ENCODE measurements at places on chromosomes 7 and 10.

DNA sequence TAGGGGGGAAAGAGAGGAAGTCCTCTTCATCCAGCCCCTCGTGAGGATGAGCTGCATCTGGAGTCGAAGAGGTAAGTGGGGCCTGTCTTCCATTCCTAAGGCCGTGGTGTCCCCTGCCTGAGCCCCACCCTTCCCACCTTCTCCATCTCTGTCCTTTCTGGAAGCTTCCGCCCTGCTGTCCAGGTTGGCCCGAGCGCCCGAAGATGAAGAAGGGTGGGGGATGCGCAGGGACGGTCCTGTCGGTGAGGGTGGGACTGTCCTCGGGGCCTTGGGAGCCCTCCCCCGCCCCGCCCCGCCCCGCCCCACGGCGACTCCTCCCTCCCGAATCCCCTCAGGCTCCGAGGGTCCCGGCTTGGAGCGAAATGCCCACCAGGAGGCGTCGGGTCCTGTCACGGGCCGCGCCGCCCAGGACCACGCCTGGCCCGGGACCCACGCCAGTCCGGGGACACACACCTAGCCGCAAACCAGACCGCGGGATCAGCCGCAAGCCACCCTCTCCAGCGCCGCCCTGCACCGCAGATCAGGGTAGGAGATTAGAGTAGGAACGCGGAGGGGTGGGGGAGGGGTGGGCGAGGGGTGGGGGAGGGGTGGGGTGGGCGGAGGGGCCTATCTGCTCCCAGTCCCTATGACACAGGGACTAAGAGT lies 15.3 kb downstream of the GPRIN2 start:
- DNase-seq = peak; percentile 50

DNA sequence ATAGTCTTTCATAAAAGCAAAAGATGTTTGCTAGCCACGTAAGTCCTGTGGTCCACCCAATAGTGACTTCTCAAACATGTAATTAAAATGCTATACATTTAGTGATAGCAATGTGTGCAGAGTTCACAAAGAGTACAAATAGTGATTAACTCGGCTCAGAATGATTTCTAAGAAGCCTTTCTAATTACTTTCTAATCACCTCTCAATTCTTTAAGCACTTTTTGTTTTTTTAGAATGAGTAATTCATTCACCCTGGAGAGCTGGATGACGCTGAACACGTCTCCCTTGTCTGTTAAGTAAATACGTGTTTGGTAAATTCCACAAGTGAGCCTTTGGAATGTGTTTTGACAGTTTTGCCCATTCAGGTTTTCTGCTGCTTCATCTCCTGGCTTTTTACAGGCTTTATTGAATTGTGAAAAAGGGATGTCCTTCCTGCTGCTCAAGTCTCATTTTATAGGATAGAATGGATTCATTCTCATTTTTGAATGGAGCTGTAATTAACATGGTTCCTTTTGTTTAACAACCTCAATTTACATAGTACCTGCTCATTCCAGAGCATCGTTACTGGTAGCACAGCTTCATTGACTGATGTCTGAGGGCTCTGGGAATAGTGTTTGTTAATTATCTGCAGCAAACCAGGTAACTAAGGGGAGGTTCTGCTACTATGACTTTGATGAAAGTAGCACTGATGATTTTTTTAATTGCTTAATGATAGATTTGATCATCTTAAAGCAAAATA lies 212.1 kb downstream of the VTI1A start:
- DNase-seq = no peak

DNA sequence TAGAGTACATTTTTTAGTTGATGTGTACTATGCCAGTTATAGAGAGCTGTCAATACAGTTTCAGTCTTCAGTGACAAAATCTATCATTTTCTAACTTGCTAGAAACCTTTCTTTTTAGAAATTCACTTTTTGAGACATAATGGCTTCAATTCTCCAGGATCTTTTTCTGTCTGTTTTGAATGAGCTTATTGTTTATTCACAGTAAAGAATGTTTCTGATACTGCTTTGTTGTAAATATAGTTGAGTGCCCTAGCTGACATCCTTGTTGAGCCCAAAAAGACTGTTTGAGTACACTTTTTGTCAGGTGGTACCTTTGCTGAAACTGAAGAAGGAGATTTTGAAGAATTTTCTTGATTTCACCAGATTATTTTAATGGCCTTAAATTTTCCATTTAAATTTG lies 139.9 kb downstream of the PPP1R9A start:
- DNase-seq = no peak

DNA sequence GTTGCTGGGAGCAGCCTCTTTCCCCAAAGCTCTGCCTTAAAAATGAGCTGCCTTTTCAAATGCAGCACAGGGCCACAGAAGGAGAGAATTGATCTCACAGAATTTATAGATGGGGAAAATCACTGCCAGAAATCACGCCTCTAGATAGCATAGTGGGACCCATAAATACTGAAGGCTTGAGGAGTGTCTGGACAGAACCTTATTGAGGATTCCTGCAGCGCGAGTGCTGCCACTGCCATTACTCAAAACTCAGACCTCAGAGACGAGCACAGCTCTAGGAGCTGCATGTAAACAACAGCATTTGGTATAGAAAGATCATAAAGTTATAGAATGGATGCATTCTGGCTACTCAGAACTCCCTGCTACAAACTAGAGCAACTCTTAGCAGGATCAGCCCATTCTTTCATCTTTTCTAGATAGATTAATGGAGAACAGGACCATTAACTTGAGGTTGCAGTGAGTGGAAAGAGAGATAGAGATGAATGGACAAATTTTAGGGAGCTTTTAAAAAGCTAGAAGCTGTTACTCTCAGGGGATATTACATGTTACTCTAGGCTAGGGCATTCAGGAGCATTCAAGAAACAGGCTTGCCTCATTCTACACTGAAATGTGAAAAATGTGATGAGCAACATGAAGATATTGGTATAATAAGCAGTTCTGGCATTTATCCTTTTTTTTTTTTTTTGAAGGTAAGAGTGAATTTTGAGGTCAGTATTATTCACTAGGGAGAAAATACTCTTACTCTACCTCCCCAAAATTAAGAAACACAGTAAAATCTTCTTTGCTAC lies 267.2 kb upstream of the SLC26A5 start:
- DNase-seq = no peak

- no peak for DNase-seq
These were observed 27.8 kb downstream of the CHST15 start for GRCh38 chr10:124065382-124066125.

DNA sequence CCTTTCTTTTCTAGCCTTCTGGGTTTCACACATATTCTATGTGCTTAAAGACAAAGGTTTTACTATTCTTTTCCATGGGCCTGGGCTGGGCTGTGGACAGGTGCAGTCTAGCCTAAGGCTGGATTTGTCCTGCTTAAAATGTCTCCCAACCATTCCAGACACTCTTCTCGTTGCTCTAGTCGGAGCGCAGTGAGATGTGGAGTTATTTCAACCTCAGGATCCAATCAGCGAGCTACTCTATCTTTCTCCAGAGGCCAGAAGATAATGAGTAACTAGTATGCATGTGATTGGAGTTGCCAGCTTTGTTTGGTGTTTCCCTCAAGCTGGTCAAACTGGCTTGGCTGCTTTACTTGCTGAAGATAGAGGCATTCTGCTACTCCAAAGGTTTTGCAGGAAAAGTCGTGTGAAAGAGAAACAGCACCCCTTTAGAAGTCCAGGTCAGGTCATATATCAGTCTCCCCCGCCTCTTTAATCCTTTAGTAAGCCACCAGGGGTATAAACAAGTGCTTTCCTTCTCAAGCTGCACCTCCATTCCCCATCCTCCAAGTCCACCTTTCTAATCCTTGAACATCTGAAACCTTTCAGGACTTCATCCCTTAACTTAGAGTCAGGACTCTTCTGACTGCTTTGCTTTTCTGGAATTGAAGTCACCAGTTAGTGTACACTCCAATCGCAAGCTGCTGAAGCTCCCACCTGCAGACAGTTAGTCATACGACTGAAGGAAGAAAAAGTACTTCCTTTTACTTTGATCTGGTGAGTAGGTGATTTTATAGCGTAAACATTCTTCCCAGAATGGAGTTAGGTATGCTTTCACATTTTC lies 78.8 kb downstream of the DNMBP start:
- no peak for DNase-seq

GRCh38 chr7:149280661-149281507 lies 18.9 kb downstream of the ZNF783 start:
- DNase-seq = no peak

DNA sequence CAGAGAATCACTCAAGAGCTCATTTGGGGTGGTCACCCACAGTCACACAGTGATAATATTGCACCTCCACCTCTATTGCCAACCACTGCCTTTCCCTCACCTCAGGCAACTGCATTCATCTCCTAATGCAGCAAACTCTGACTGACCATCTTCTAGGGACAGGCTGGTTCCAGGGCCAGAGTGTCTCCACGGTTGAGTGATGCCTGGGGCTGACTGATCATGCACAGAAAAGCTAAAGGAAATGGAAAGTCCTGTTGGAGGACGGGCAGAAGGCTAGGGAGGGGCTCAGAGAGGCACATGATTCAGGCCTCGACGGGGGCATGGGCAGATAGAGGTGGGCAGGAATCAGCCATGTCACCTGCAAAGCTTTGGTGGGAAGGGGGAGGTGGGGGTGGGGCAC lies 127.1 kb upstream of the TNS3 start:
- no peak for DNase-seq

- no peak for DNase-seq
These were observed 332.1 kb downstream of the BMPER start for GRCh38 chr7:34237493-34237849.

GRCh38 chr7:106542550-106543220 lies 118.3 kb downstream of the CCDC71L start:
- peak; percentile 46 for DNase-seq

GRCh38 chr7:105810556-105810955 lies 65.8 kb downstream of the ATXN7L1 start:
- DNase-seq = no peak

DNA sequence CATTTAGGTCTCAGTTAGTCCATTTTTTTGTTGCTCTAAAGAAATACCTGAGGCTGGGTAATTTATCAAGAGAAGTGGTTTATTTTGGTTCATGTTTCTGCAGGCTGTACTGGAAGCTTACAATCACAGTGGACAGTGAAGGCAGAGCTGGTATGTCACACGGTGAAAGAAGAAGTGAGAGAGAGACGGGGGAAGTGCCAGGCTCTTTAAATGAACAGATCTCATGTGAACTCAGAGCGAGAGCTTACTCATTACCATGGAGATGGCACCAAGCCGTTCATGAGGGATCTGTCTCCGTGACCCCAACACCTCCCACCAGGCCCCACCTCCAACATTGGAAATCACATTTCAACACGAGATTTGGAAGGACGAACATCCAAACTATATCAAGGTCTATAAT lies 18.9 kb upstream of the PNLIPRP3 start:
- no peak for DNase-seq

DNA sequence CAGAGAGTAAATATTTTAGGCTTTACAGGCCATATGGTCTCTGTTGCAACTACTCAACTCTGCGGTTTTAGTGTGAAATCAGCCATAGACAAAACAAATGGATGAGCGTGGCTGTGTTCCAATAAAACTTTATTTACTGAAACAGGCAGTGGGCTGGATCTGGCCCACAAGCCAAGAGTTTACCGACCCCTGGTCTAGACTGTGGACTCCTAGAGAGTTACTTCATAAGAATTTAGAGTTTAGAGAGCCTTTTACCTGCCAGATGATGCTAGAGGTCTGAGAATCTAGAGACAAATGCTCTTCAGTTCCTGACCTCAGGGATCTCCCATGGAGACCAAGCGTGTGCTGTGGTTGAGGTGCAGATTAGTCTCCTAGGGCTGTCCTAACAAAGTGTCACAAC lies 174.8 kb downstream of the PTEN start:
- DNase-seq = no peak

GRCh38 chr7:37942934-37943610 lies 22.6 kb downstream of the EPDR1 start:
- peak; percentile 87 for DNase-seq

GRCh38 chr10:91214911-91215310 lies 5.6 kb upstream of the PCGF5 start:
- no peak for DNase-seq

GRCh38 chr7:154472343-154472742 lies 420.1 kb downstream of the DPP6 start:
- no peak for DNase-seq

DNA sequence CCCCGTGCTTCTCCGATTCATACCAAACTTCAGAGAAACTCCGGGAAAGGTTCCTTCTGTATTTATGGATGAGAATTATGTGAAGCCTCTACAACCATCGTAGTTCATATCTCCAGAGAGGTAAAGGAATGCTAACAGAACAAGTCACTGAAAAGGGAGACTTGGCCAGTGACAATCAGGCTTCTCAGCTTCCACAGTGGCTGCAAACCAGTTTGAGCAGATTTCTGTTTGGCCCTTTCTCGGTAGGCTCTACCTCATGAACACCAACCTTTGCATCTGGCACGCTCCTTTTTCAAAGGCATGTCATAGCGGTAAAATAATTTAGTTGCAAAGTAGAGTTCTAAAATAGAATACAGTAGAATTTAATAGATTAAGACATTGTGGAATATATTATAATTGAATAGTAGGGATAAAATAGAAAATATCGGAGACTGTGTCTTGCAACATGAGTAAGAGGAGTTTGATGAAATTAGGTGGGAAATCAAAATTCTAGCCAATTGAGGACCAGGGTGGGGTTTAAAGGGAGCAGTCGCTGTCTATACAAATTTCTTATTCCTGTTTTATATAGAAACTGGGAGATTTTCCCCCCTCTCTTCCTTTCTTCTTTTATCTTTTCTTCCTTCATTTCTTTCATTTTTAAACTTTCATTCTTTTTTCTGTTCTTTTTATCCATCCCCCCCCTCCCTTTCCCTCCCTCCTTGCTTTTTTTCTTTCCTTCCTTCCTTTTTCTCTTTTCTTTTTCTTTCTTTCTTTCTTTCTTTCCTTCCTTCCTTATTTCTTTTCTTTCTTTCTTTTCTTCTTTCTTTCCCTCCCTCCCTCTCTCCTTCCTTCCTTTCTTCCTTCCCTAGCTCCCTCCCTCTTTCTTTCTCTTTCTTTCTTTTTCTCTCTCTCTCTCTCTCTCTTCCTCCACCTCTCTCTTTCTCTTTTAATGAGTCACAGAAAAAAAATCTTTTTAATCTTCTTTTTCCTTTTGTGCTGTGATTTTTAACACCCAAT lies 161.5 kb upstream of the KLF6 start:
- DNase-seq = no peak

DNA sequence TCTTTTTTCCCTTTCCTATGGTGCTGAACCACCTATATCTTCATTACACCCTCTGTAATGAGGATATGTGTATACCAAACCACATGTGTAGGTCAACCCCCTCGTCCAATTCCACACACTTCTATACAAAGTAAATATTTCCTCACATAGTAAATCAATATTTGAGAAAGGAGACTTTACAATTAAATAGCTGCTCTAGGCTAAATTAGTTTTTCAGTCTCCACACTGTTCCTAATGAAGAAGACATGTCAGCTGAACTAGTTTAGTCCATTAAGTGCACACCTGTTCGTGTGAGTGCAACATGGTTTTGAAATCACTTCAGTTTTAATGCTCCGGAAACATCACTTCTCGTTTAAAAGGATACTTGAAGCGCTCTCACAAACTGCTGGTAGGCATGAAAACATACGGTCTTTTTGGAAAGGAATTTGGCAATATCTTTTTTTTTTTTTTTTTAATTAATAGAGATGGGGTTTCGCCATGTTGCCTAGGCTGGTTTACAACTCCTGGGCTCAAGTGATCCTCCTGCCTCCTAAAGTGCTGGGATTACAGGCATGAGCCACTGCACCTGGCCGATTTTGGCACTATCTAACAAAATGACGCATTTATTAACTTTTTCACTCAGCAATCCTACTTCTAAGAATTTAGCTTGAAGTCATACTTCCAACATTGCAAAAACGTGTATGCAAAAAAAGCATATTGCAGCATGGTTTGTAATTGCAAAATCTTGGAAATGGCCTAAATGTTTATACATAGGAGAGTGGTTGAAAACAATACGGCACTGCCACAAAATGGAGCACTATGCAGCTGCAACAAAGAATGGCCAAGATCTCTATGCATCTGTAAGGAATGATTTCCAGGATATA lies 2.1 kb upstream of the XRCC2 start:
- DNase-seq = no peak
